Activated naive CD4-positive, alpha-beta T cell treated with anti-CD3 and anti-CD28 coated beads, Interleukin-2, amount 50 U/mL, for 72 hours (primary cell): ENCODE measurements at places on chromosomes 1 and 21. TPM values are rescaled to one million over a fixed set of nuclear protein-coding genes. Genes with fewer than 3 reads are reported as not detected.

Gene CFHR5
- not detected for total RNA-seq

Gene OR2L8
- total RNA-seq = not detected

Gene MYBPH
- not detected for total RNA-seq

Gene PLA2G2F
- total RNA-seq = not detected

Gene TPRG1L
- total RNA-seq = 10.0 TPM

Gene CLDN17
- not detected for total RNA-seq

Gene TEX50
- total RNA-seq = not detected

Gene ERICH3
- total RNA-seq = not detected

Gene IL19
- total RNA-seq = not detected

Gene CD48
- total RNA-seq = 236 TPM

Gene SYCP1
- not detected for total RNA-seq

Gene ASCL5
- 0.35 TPM for total RNA-seq

Gene ACTN2
- total RNA-seq = 0.37 TPM

Gene FABP3
- total RNA-seq = not detected

Gene RAB25
- 0.36 TPM for total RNA-seq

Gene ANKRD34A
- total RNA-seq = 9.1 TPM

Gene EPS15
- total RNA-seq = 59.9 TPM
